Left lung (tissue), 14 donors: ENCODE measurements at places on chromosomes 1 and 21. TPM values are rescaled to one million over a fixed set of nuclear protein-coding genes. Genes with fewer than 3 reads are reported as not detected.
A peak's percentile ranks its signal among the peaks of the same experiment; 100 is the strongest.

GRCh38 chr1:6907201-6907600 lies 121.9 kb downstream of the CAMTA1 start:
- no peak overlapping the region for H3K27ac ChIP-seq
- H3K4me3 ChIP-seq: no peak overlapping the region
- H3K36me3 ChIP-seq: no peaks in the 10 kb centered on the region
- peaks cover 27% of the 10 kb centered on the region for H3K27me3 ChIP-seq
- H3K4me1 ChIP-seq: no peaks in the 10 kb centered on the region

GRCh38 chr1:184118046-184118445 lies 66.5 kb downstream of the TSEN15 start:
- H3K4me1 ChIP-seq: no peaks in the 10 kb centered on the region
- no peak overlapping the region for H3K4me3 ChIP-seq
- no peaks in the 10 kb centered on the region for H3K27me3 ChIP-seq
- H3K27ac ChIP-seq: no peak overlapping the region
- no peaks in the 10 kb centered on the region for H3K36me3 ChIP-seq
- DNase-seq: no peak

DNA sequence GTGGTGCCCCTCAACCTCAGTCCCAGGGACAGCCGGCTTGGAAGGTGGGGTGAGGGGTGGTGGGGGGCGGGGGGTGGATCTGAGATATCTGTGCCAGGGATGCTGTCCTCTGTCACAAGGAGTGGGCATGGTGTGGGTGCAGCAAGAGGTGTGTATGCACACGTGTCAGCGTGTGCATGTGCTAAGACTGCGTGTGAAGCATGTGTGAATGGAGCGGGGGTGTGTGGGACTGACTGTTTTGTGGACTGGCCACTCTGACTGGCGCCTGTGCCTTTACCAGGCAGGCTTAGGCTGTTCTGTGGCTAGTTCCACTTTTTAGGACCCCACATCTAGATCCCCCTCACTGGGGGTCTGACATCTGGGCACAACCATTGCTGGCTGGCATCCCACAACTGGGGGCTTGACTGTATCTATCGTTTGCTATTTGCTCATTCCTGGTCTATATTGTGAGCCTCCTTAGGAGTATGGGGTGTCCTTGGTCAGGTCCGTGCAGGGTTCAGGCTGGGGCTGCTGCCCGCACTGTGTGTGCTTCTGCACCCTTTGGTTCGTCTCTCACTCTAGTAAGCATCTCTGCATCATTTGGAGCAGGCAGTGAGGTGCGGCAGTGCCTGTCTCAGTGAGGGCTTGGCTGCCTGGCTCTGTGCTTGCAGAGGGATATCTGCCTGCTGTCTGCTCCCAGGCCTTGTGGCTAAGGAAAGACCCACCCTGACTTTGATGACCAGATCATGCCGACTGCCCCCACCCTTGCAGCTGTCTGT lies 1.9 kb downstream of the AMPD2 start:
- H3K4me3 ChIP-seq: peak overlapping the region; percentile 54
- peak overlapping the region; percentile 95 for H3K27ac ChIP-seq
- no peaks in the 10 kb centered on the region for H3K36me3 ChIP-seq
- DNase-seq: no peak
- no peaks in the 10 kb centered on the region for H3K27me3 ChIP-seq
- H3K4me1 ChIP-seq: peaks cover 70% of the 10 kb centered on the region

GRCh38 chr1:114694540-114695310 lies 621 bp downstream of the AMPD1 start:
- H3K27ac ChIP-seq: no peak overlapping the region
- no peaks in the 10 kb centered on the region for H3K4me1 ChIP-seq
- no peaks in the 10 kb centered on the region for H3K36me3 ChIP-seq
- no peak for DNase-seq
- no peak overlapping the region for H3K4me3 ChIP-seq

DNA sequence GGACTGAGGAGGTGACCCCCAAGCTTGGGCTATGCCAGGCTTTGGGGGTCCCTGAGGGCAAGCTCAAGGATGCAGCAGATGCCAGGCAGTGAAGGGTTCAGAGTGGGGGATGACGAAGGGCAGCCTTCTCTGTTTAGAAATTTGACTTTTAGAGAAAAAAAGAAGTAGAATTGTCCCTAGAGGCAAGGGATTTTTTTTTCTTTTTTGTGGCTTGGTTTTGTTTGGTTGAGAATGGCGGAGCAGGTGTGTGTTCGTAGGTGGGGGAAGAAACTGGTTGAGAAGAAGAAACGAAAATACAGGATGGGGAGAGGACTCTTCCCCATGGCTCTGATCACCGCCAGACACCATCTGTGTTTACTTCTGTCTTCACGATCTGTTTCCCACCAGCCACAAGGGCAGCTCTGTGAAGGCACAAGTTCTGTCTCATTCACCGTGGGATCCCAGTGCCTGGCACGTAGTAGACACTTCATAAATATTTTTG lies 8.2 kb downstream of the PLA2G5 start:
- no peak overlapping the region for H3K4me3 ChIP-seq
- no peaks in the 10 kb centered on the region for H3K27me3 ChIP-seq
- H3K27ac ChIP-seq: no peak overlapping the region
- H3K4me1 ChIP-seq: peaks cover 3% of the 10 kb centered on the region

GRCh38 chr1:242139442-242139841 lies 140.5 kb upstream of the MAP1LC3C start:
- no peaks in the 10 kb centered on the region for H3K4me1 ChIP-seq
- no peaks in the 10 kb centered on the region for H3K36me3 ChIP-seq
- DNase-seq: no peak
- H3K27ac ChIP-seq: no peak overlapping the region
- no peak overlapping the region for H3K4me3 ChIP-seq
- no peaks in the 10 kb centered on the region for H3K27me3 ChIP-seq

DNA sequence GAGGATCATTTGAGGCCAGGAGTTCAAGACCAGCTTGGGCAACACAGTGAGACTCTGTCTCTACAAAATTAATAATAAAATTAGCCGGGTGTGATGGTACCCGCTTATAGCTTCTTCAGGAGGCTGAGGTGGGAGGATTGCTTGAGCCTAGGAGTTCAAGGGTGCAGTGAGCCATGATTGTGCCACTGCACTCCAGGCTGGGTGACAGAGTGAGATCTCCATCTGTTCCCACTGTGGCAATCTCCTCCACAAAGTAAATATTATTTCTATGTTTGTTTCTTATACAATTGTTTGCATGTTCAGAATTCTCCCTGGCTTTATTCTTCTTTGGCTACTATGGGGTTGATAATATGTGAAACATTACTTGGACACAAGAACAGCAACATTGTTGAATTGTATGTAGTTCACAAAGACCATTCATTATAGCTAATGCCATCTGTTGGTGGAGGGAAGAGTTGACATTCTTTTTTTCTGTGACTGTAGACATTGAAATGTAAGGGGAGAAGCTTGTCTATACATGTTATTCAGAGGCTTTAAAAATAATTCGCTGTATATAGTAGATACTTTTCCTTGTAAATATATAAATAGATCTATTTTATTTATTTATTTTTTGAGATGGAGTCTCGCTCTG lies 47.8 kb upstream of the SRSF10 start:
- DNase-seq: peak; percentile 67
- no peaks in the 10 kb centered on the region for H3K27me3 ChIP-seq
- H3K36me3 ChIP-seq: no peaks in the 10 kb centered on the region
- no peak overlapping the region for H3K4me3 ChIP-seq
- no peaks in the 10 kb centered on the region for H3K4me1 ChIP-seq
- H3K27ac ChIP-seq: no peak overlapping the region

- no peak overlapping the region for H3K27ac ChIP-seq
- H3K27me3 ChIP-seq: no peaks in the 10 kb centered on the region
- no peaks in the 10 kb centered on the region for H3K4me1 ChIP-seq
- H3K4me3 ChIP-seq: no peak overlapping the region
- no peak for DNase-seq
Measured at GRCh38 chr1:4944911-4945310, 290.5 kb downstream of the AJAP1 start.

DNA sequence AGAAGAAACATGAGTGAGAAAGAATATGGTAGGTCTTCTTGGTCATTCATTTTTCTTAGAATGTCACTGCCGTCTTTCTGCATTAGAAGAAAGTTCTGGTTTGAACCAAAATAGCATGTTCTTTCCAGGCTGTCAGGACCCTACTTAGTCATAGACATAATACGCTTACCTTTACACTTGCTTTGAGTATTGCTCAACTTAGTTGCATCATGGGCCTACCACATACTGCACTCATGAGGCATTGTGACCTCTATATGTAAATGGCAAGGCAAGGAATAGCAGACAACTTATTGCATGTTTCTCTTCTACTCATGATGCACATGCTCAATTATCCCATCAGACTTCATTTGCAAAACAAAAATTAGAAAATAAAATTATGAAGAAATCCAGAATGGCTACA lies 415.0 kb downstream of the HLX start:
- no peak overlapping the region for H3K27ac ChIP-seq
- DNase-seq: no peak
- H3K4me1 ChIP-seq: no peaks in the 10 kb centered on the region

DNA sequence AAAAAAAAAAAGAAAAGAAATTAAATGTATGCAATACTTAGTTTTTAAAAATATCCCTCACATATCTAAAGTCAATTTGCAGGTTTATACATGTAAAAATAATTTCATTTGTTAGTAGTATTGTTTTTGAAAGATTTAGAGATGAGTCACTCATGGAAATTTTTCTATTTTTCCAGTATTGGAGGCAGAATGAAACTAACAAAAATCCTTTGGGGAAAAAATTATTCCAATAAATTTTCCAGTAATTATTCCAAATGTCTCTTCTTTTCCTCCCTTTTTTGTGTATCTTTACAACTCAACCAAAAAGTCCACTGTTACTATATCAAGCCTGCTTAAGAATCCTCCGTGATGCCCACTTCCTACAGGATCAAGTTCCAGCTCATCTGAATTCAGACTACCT lies 29.9 kb downstream of the MPZL1 start:
- H3K27me3 ChIP-seq: no peaks in the 10 kb centered on the region
- no peak overlapping the region for H3K4me3 ChIP-seq
- peak overlapping the region; percentile 53 for H3K27ac ChIP-seq
- peaks cover 21% of the 10 kb centered on the region for H3K4me1 ChIP-seq

- no peak overlapping the region for H3K4me3 ChIP-seq
- H3K27me3 ChIP-seq: no peaks in the 10 kb centered on the region
- peaks cover 16% of the 10 kb centered on the region for H3K4me1 ChIP-seq
- H3K36me3 ChIP-seq: no peaks in the 10 kb centered on the region
Measured at GRCh38 chr1:151681923-151682322, 34.7 kb downstream of the CELF3 start.

DNA sequence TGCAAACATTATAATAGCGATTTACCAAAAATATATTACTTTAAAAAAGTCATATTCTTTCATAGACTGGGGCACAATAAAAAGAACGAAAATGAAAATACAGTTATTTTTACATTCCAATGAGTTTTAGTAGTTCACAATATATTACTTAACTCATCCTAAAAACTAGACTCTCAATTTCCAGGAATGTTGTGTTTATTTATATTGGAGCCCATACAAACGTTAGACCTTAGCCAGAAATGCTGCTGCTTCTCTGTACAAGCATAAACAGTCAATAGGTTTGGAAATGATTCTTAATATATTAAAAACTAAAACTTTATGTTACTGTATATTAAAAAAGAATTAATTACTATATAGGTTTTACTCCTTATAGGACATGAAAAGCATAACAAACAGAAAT lies 302.3 kb downstream of the BRINP3 start:
- no peak for DNase-seq
- no peaks in the 10 kb centered on the region for H3K27me3 ChIP-seq
- no peaks in the 10 kb centered on the region for H3K36me3 ChIP-seq

The CNR2 gene
- 0.06 TPM for total RNA-seq

The PDE9A gene
- total RNA-seq: 5.1 TPM

The PLA2G2F gene
- not detected for total RNA-seq

The ETS2 gene
- 93.2 TPM for total RNA-seq

The SSX2IP gene
- total RNA-seq: 11.7 TPM

The MMP23B gene
- 56.7 TPM for total RNA-seq

The AADACL3 gene
- total RNA-seq: not detected

The LIN28A gene
- total RNA-seq: not detected
